AG04449 (cell line): ENCODE measurements at places on chromosomes 12 and 14.

DNA sequence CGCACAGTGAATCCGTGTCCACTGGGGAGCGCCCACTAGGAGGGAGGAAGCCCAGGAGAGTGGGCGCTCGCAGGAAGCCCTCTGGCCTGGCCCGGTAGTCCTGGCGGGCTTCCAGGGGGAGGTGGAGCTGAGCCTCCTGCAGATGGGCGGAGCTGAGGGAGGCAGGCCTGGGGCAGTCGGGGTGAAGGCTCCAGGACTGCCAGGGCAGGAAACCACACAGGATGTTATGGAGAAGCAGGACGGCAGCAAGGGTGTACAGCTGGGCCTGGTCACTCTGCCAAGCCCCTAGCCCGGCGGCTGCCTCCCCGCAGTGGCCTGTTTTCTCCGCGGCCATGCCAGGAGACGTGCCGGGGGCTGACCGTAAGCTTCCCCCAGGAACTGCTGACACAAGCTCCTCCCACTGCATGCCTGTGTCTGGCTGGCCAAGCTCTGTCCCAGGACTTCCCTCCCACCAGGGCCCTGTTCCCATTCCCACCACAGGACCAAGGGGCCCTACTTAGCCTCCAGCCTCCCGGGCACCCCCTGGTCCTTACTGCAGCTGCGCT is 143.4 kb upstream of the C14orf180 start:
- no peak for DNase-seq

- no peak for DNase-seq
These were observed 125.9 kb downstream of the ACSS3 start for GRCh38 chr12:81203671-81204204.

- DNase-seq, result no peak
These were observed 674.3 kb downstream of the TMEM121 start for GRCh38 chr14:106200541-106201315.

GRCh38 chr12:85580562-85581168 is 255.5 kb downstream of the RASSF9 start:
- no peak for DNase-seq

GRCh38 chr14:78805570-78805969 is 635.4 kb downstream of the NRXN3 start:
- no peak for DNase-seq

GRCh38 chr14:50984036-50984710 is 39.9 kb upstream of the PYGL start:
- DNase-seq, result no peak

DNA sequence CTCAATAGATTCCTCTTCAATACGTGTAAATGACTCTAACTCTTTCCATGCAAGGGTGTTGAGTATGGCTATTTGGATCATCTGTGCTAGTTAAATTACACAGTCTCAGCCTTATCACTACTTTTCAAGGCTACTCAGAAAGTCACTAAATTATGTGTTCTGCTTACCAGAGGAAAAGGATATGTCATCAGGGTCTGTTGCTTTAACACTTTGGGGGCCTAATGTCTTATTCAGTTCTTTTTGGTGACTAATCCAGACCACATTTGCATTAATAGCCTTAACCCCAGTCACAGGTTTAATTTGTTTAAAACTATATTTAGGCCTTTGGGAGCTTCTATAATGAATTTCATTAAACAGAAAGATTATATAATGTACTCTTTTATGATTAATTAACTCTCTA is 649.3 kb downstream of the RPS29 start:
- DNase-seq, result no peak

GRCh38 chr14:38074754-38075153 is 132.9 kb upstream of the SSTR1 start:
- no peak for DNase-seq

DNA sequence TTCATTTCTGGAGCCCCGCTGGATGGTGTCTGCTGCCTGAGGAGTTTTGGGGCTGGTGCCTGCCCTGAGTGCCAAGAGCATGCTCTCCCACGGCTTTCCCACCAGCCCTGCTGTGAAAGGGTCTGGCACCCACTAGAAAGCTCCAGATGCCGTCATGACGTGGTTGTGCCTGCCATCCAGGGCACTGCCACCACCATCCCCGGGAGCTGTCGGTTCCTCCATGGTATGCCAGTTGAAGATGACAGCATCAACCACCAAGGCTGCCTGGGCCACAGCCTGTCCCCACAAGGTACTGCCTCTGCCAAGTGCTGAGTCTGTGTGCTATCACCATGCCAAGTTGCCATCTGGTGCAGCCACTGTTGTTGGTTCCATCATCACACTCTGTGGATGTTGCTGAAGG is 85.9 kb downstream of the TTC8 start:
- no peak for DNase-seq

DNA sequence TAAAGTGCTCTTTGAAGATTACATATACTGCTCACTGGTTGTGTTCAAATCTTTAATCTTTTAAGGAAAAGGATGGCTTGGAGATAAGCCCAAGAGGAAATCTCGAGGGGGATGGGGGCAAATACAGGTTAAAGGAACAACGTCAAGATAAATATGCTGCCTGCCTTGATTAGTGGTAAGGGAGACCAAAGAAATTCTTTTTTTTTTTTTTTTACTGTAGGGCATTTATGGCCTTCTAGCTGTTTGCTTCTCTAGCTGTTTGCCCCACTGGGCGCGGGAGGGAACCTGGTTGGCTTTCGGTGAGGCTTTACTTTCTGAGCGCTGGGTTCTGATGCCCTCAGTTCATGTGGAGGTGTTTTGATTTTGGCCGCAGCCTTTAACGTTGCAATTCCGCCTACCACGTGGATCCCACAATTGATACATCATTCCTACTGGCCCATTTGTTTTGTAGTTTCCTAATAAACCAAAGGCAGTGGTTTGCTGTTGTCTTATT is 5.7 kb downstream of the CCND2 start:
- DNase-seq, result no peak

DNA sequence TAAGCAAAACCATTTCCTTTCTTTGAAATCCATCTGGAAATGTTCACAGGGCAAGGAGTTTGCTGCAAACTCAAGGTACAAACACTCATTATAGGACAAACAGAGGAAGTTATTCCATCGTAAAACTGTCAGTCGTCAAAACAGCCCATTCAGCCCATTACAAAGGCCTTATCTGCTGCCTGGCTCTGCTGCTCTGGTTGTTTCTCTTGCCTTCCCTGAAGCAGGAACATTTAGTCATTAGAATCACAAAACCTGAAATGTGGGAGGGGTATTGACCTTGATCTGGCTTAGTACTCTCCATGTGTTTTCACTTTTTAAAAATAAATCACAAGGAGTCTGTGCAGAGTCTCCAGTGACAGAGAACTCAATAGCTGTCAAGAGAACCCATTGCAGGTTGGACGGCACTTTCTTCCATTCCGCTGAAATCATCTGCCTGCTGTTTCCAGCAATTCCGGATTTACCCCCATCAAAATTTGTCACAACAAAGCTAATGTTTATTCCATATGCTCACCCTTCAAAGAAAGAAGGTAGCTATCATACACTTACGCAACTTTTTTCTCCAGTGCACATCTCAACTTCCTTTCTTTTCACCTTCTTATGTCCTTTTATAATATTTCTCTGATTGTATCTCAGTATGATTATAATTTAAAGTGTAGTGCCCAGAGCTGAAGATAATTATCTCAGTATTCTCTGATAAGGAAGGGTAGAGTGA is 24.6 kb upstream of the ITPR2 start:
- DNase-seq, result no peak

DNA sequence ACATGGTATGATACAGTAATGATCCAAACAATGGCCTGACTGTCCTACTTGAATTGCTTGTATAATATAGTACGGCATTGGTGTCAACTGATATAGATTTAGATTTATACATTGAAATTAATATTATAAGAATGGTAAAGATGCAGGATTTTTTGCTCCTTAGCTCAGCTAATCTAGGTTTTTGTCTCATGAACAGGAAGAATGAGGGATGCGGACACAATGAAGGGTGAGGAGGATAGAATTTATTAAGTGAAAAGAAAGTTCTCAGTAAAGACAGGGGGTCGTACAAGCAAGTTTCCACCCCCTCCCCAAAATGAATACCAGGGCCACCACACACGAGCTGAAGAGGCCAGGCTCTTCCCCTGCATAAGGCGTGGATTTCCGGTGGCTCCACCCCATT is 96.1 kb downstream of the KCNA5 start:
- DNase-seq, result no peak

DNA sequence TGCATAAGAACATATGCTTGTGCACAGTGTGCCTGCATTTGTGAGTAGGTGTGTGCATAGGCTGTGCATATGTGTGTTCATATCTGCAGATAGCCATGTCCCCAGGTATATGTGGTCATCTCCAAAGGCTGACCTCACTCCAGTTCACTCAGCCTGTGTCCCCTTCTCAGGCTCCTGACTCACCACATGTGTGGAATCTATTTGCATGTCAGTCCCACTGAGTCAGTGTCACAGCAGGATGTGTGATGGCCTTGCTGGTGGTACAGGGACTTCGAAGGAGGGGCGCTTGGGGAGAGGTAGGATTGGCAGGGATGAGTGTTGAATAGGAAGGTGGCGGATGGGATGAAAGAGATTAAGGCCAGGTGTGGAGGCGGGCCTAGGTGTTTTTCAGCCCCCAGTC is 35.5 kb downstream of the KRT80 start:
- DNase-seq, result no peak
